MV-4-11 (cell line): ENCODE measurements at places on chromosomes 4 and X.

- no peak for DNase-seq
These were observed 59.7 kb downstream of the HADH start for GRCh38 chr4:108049406-108049805.

GRCh38 chrX:120120223-120120622 lies 4.5 kb upstream of the RHOXF1 start:
- no peak for DNase-seq

- DNase-seq, result no peak
These were observed 453.0 kb downstream of the CENPC start for GRCh38 chr4:67092351-67092750.

- DNase-seq, result no peak
These were observed 496.9 kb downstream of the PPARGC1A start for GRCh38 chr4:23392860-23393458.

- DNase-seq, result no peak
These were observed 340.1 kb upstream of the NR3C2 start for GRCh38 chr4:148782284-148782683.

- no peak for DNase-seq
These were observed 91.5 kb upstream of the UNC5C start for GRCh38 chr4:95640311-95640710.

GRCh38 chr4:148333265-148333664 lies 108.9 kb downstream of the NR3C2 start:
- DNase-seq, result no peak

GRCh38 chr4:40553995-40554394 lies 75.7 kb downstream of the RBM47 start:
- DNase-seq, result peak; percentile 88

DNA sequence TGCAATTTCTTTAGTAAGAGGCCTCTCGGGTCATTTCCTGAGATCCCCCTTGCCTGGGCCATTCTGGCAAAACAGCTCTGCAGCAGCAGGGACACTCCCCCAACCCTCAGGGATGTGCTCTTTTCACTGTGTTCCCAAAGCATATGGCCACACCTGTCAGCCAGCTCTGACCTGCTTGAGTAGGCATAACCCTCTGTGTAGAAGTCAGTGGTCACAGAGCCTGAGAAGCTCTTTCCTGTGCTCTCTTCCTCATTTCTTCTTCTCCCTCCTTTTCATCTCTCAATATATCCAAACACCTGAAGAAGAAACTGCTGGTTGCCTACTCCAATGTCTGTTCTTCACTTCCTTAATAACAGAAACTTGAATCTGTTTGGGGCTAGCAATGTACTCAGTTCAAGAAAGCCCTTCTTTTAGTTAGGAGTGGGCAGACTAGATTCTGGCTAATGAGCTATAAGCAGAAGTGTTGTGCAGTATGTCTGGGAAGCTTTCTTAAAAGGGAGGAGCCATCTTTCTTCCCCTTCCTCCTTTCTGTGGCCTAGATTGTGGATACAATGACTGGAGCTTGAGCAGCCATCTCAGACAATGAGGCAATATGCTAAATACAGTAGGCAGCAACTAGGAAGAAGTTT lies 73.3 kb downstream of the PRPS1 start:
- peak; percentile 62 for DNase-seq

GRCh38 chr4:1377606-1378261 lies 28.5 kb downstream of the NKX1-1 start:
- DNase-seq, result no peak

DNA sequence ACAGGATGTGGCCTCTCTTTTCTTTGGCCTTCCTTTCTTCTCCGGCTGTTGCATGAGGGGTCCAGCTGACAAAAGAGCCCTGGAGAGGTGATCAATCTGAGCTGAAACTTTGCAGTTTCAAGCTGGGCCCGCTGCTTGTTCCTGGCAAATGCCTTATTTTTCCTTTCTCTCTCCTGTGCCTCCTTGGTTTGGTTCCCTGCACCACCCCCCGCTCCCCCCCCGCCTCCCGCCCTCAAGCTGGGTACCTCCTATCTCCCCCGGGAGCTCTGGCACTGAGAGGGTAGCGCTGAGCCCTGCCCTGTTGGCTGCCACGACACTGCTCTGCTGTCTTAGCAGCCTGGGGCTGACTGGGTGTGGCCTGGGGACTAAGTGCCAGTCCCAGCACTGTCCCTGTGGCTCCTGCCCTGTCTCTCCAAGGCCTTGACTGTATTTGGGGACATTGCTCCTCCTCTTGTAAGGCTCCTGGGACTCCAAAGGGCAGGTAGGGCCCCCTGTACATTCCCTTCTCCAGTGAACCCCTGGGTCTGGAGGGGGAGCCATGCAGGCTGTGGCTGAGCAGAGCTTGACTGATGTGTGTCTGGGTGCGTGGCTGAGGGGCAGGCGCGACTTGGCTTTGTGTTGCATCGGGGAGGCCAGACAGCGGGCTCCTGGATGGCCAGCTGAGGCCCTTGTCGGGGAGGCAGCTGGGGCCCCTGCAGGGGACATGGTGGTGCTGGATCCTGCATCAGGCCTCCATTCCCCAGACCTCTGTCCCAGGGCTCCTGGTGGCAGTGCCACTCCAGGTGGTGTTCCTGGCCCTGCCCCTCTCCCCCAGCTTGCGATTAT lies 1.1 kb downstream of the PLXNA3 start:
- no peak for DNase-seq

GRCh38 chr4:62970846-62971245 lies 1438.4 kb downstream of the TECRL start:
- no peak for DNase-seq

GRCh38 chr4:101851672-101852071 lies 61.1 kb downstream of the BANK1 start:
- DNase-seq, result no peak

DNA sequence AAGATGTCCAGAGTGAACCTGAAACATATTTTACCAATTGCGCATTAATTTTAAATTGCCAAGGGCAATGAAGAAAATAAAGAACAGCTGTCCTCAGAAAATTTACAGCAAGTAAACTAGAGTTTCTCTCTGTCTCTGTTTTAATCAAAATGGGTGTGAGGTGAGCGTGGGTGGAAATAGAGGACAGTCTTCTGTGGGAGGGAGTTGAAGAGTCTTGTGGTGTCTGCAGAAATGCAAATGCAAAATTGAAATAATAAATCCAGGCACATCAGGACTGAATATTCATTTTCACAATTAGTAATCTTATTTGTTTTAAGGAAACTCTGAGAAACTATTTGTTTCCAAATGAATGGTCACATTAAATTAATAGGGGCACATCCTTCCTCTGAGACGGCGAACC lies 192.0 kb downstream of the ARHGAP10 start:
- no peak for DNase-seq

- no peak for DNase-seq
These were observed 296.3 kb downstream of the PCDH7 start for GRCh38 chr4:31016322-31017061.

- DNase-seq, result no peak
These were observed 22.8 kb upstream of the CENPVL3 start for GRCh38 chrX:51641421-51642021.

DNA sequence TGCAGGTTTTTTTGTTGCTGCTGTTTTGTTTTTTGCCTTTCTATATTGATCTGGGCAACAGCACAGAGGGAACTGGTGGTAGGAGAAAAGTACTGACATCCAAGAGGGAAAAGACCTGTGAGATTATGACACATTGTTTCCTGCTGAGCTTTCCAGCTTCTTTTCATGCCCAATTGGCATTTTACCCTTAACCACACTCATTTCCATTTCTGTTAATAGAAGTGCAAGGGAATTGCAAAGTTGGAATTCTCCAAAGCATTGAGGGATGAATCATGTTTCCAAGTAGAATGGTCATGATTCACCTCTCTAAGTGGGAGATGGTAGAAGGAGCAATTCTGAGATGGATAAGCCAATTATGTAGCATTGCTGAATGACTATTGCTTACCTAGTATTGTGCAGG lies 161.5 kb downstream of the PPARGC1A start:
- DNase-seq, result no peak

DNA sequence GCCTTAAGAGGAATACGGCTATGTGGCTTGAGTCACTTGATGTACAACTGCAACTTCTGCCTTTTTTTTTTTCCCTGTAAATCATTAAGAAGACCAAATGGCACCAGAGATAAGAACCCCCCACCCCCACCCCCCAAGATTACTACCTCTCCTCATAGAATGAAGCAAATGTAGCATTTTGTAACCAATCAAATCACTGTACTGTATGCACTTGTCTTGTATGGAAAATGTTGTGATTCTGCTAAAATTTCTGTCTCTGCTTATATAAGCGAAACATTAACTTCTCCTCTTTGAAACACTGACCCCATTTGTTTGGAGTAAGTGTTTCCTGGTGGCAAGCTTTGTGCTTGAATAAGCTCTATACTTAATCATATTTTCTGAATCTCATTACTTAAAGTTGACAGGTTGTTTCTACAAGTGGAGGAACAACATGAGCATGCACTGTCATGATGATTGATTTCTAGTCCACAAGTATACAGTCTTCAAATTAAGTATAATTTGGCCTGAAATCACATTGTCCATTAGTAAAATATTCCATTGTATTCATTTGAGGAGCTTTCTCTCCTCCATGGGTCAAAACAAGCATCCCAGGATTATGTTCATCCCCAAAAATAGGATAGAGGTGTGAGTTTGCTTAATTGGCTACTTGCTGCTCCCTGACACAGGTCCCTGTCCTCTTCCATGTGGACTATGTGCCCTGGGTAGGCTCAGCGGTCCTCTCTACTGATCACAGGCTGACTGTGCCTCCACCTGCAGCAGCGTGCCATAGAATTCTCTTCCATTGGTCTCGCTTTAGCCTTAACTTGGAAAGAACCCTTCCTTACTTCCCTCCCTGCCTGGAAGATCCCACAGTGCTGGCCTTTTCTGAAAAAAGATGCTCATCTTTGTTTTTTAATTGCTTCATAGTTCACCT lies 104.0 kb upstream of the BMP2K start:
- no peak for DNase-seq

- no peak for DNase-seq
These were observed 34.4 kb upstream of the C4orf50 start for GRCh38 chr4:6052679-6053078.

DNA sequence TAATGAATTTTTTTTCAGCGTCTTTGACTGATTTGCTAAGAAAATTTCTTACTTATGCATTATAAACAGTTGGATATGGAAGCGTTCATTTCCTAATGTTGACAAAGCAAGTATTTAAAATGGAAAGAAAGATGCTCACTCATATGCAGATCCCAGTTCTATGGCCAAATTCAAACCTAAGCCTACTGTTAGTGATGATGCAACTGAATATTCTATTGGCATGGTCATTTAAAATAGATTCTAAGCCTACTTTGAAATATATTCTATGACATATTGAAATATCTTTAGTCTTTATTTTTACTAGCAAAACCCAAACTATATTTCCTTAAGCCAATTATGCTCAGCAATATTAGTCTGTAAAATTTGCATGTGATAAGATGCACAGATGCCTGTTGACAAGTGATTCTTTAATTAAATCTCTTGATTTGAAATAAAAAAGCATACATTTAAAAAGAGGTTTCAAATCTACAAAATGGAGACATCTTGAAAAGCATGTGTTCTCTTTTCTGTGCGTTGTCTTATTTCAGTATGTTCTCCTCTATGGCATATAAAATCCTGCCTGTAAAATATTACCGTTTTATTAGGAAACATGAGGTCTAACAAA lies 96.6 kb upstream of the NAP1L5 start:
- DNase-seq, result no peak

DNA sequence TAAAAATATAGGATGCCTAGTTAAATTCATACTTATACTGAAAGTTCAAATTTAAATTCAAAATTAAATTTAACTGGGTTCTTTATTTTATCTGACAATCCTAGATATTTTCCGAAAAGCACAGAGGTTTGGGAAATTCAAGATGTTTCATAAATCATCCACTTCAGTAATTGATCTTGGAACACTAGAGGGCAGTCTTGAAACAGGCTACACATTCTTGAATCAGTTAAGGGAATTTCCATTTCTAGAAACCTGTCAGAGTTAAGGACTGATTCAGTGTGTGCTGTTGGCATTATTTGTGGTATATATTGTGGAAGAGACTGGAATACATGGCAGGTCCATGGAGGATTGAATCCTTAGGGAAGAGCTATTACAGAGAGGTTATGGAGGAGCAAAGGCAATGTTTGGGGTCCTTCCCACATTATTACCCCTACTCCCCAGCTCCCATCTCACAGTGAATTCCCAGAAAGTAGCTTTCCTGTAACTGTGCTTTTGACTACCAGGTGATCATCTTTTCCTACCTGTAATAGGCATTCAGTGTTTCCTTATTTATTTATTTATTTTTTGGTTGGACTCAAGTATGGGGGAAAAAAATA lies 92.9 kb downstream of the EGF start:
- DNase-seq, result peak; percentile 48
